NCI-H524 treated with DMSO at 0.1 percent for 48 hours (cell line): ENCODE measurements at places on chromosomes 3 and 15.
A peak's percentile ranks its signal among the peaks of the same experiment; 100 is the strongest.

GRCh38 chr3:133851266-133851906, 44.3 kb downstream of the RAB6B start:
- DNase-seq = no peak

- no peak for DNase-seq
Measured at GRCh38 chr15:81923561-81924350, 122.1 kb downstream of the MEX3B start.

DNA sequence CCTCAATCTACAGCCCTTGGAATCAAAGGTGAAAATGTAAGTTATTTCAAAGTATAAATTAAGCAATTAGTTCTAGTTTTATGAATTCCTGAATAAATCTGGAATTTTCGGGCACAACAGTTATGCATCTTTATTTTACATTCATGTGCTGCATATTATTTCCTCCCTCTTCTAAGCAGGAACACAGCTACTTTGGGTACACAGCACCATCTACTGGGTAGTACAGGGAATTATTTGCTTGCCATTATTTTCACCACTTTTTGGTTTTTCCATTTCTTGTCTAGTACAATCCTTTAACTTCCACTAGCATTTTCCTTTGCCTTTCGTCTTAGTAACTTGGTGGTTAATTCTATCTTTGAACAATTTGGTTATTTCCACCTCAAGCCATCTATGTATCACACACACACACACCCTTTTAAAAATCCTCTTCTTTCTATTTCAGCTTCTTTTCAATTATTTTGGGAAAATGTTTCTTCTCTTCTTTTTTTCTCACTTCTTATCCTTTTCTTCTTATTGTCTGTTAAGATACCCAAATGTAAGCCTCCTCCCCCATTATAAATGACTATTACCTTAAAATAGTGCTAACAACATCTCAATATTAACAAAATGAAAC, 451.0 kb downstream of the MFSD1 start:
- no peak for DNase-seq

DNA sequence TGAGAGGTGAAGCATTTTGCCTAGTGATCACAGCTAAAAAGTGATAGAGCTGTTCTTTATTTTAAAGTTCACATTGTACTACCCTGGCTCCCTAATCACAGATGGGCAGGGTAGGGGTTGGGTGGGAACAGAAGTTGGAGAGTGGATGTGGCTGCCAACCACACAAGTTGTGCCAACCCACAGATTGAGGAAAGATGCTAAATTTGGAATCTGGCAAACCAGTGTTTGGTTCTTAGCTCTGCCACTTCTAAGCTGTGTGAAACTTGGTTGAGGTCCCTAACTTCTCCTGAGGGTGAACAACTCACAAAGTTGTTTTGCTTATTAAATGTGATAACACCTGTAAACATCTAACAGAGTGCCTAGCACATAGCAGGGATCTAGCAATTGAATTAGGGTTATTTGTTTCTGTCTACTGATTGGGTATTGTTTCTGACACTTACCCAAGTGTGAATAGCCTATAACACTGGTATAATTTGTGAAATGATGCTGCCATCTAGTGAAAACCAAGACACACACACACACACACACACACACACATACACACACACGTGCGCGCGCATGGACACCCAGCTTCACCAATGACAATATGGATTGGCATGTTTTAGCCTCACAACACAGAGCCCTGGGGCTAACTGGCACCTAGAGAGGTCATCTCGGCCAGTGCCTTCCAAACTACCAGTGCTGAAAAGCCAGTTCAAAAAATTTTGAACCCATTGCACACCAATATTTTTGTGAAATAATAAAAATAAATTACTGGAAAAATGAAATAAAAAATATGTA, 25.3 kb downstream of the ADGRG7 start:
- peak; percentile 24 for DNase-seq
